ENCODE measurements at places on chromosomes 13 and 19.

DNA sequence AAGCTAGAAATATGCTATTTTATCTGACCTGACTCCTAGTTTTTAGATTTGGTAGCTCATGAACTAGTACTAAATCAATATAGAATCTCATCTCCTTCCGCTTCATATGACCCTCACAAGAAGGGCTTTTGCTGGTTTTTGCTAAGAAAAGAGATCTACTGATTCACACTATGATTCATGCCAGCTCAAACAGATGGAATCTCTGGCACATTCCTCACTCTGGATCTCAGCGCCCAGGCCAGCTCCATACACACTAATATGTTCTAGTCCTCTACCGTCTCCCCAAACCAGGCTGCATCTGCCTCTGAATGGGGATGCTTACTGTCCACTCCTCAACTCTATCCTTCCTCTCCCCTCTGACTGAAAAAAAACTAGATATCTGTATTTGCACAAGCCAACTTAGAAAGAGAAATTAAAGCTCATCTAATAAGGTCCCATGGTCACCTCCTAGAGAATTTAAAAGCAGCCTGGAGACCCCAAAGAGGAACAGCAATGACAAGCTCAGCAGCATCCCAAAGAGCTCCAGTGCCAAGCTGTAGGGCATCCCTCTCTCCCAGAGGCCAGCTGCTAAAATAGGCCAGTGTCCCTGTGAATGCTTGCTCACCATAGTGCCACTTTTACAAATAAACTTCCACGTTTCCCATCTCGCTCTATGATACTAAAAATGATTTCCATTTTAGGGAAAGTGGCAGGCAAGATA lies 74.9 kb downstream of the LHFPL6 start:
- no peak for DNase-seq

DNA sequence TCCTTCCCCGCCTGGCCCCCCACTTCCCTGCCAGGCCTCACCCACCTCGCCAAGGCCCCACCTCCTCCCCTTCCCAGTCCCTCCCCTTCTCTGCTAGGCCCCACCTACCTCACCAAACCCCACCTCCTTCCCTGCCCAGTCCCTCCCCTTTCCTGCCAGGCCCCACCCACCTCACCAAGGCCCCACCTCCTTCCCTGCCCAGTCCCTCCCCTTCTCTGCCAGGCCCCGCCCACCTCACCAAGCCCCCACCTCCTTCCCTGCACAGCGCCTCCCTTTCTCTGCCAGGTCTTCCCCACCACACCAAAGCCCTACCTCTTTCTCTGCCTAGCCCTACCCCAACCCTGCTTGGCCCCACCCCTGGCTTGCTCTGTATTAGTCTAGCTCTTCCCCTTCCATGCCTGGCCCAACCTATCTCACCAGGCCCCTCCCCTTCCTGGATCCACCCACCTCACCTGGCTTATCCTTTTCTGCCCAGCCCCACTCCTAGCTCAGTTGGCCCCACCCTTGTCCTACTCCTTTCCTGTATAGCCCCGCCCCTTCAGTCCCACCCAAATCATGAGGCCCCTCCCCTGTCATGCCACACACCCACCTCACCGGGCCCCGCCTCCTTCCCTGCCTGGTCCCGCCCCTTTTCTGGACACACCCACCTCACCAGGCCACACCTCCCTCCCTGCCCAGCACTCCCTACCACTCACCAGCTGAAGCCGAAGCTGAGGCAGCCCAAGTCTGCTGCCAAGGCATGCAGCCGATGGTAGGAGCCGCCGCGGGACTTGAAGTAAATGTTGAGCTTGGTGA lies 16.2 kb downstream of the CERS1 start:
- no peak for DNase-seq

DNA sequence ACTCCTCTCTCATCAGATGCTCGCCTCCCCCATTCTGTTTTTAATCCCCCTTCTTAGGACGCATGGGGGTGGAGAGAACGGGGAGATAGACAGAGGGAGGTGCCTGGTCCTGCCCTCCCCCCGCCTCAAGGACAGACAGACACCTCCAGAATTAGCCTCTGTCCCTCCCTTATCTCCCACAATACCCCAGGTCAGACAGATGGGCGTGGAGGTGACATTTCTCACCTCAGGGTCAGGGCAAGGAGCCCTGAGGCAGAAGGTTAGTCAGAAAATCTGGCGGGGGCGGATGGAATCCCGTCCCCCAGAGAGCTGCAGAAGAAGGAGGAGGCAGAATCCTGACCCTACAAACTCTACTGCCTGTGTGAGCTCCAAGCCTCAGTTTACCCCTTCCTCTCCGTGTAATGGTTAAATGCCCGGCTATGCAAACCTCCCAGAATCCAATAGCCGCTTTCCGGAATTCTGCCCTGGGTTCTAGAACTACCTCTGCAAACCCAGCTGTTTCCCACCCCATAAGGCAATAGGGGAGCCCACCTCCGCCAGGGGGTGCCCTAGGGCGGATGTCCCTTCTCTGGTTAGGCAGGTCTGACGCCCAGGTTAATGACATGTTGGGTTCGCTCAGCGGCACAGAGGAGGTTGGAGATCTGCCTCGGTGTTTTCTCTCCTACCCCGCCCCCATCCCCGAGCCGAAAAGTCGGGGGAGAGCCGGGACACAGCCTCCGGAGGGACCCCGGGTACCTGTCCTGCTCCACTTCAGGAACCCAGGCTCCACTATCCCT lies 900 bp downstream of the PPP1R13L start:
- no peak for DNase-seq

- no peak for DNase-seq
These were observed 7.5 kb upstream of the GPR183 start for GRCh38 chr13:99314640-99315176.

GRCh38 chr13:65532231-65532630 lies 1697.9 kb downstream of the PCDH9 start:
- DNase-seq = no peak

GRCh38 chr19:46368116-46368515 lies 21.2 kb downstream of the PPP5C start:
- DNase-seq = no peak

- DNase-seq = no peak
These were observed 1.4 kb downstream of the ZNF536 start for GRCh38 chr19:30373593-30373992.

DNA sequence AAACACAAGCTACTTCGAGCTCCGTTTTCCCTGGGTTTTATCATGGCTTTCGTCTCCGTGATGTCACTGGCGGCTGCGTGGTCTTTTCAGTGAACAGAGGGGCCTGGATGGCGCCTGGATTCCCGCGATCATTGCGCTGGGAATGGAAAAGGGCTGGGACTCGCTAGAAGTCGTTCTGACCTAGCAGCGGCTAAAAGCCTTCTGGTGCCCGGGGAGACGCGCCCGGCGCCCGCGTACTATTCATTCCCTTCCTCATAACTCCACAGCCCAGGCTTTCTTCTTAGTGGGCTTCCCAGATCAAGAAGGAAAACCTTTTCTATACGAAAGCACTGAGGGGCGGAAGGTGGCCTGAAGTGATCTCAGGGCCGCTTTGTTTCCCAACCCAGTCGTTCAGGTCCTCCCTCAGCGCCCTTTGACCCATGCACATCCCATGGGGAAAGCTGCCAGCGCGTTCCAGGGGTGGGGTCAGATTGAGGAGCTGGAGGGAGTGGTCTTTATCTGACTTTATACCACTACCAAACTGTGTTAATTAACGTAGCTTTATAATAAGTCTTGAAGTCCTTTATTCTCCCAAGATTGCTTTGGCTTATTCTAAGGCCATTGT lies 96.6 kb downstream of the ELF1 start:
- DNase-seq = no peak

DNA sequence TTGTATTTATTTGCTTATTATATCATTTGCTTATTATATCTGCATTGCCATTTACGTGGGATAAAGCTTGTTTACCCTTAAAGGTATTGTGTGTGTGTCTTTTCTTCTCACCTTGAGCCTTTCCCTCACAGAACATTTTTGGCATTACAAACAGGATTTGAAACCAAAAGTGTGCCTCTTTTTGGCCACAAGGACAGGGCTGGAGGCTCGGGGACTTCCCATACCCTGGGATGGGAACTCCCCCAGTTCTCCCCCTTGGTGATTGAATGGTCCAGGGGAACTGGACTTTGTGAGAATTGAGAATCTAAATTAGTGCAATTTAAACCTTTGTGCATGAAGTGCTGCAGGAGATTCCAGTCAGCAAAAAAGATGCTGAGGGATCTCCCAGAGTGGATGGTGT lies 2.4 kb upstream of the ZNF506 start:
- DNase-seq = no peak

- peak; percentile 34 for DNase-seq
These were observed 20.0 kb upstream of the ERCC1 start for GRCh38 chr19:45443462-45444317.

DNA sequence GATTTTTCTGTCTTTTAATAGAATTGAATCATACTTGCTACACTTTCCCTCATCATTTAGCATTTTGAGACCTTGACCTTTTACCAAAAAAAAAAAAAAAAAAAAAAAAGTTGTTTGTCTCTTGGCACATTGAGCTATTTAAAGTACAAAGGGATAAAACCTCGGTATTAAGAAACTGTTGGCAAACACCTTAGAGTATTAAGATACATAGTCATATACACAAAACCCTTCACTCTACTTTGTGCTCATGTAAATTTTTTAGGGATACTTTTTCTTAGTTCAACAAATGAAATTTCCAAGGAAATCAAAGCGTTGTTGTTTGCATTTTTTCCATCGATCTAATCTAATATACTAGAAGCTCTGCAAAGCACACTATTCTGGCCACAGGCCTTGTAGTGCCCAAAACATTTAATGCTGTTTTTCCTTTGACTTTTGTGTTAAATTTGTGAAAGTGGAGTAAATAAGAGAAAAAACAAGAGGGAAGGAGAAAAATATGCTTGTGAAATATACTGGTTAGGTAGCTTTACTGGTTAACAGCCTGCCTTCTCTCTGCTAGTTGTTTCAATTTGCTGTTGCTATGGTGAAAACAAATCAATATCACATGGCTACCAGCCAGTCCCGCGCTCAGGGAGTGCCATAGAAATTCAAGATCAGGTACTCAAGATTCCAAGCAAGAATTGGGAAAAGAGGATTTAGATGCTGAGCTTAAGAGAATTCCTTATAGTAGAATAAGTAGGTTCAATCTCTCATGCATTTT lies 2.6 kb downstream of the MBNL2 start:
- no peak for DNase-seq

DNA sequence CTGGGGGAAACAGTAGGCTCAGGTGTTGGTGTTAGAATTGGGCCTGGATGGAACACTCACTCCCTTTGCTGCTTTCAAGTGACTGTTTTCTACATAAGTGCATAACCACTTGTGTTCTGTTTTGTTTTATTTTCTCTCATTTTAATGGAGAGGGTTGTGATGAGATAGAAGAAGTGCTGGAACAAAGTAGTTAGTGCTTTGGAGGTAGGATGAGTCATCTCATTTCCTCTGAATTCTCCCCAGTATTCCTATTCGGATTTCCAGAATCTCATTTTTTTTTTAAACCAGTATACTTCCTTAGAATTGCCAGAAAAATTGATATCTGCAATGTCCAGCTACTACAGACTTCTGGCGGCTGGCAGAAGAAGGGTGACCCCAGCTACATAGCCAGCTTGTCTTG lies 575.9 kb downstream of the MYO16 start:
- DNase-seq = no peak

- DNase-seq = peak; percentile 45
These were observed 2.1 kb downstream of the CILP2 start for GRCh38 chr19:19540064-19540714.

All from activated gamma-delta T cell (primary cell).